ENCODE measurements at places on chromosomes 12 and 14. TPM values are rescaled to one million over a fixed set of nuclear protein-coding genes. Genes with fewer than 3 reads are reported as not detected.

GRCh38 chr14:97077687-97078086 is 280.5 kb downstream of the VRK1 start:
- no peak for DNase-seq

GRCh38 chr12:76236640-76237039 is 111.6 kb downstream of the BBS10 start:
- peak; percentile 33 for DNase-seq

DNA sequence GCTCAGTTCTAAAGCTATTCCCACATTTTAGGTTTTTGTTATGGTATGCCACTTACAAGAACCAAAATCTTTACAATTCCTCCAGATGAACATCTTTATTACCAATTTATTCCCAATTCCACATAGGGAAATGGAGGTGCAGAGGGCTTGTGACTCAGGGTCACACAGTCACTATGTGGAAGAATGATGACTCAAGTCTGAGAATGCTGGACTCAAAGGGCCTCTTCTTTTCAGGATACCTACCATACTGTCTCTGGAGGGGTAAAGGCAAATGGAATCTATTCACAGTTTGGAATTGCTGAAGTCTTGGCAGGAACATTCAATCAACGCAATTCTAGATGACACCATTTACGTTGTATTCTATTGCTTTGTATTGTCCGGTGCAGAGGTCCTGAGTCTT is 48.2 kb upstream of the MANSC4 start:
- DNase-seq, result no peak

- no peak for DNase-seq
Measured at GRCh38 chr12:26373606-26374495, 178.5 kb downstream of the SSPN start.

DNA sequence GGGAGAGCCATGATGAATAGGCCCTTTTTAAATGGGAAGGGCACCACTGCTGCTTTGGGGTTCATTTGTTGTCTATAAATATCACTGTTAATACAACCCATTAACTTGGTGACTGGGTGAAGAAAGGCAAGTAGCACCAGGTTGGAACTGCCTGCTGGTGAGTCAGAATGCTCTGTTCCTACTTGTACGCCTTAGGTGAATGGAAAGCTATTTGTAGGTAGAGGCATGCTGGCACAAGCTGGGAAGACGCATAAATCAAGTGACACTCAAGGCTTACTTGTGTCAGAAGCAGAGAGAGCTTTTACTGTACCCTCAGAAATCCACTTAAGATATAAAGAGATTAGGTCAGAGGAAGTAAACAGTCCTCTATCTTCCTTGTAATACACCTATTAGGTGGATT is 142.5 kb downstream of the TMX1 start:
- no peak for DNase-seq

- no peak for DNase-seq
Measured at GRCh38 chr12:28369483-28369882, 179.2 kb downstream of the CCDC91 start.

- DNase-seq, result no peak
Measured at GRCh38 chr12:11953523-11953922, 117.2 kb upstream of the BCL2L14 start.

DNA sequence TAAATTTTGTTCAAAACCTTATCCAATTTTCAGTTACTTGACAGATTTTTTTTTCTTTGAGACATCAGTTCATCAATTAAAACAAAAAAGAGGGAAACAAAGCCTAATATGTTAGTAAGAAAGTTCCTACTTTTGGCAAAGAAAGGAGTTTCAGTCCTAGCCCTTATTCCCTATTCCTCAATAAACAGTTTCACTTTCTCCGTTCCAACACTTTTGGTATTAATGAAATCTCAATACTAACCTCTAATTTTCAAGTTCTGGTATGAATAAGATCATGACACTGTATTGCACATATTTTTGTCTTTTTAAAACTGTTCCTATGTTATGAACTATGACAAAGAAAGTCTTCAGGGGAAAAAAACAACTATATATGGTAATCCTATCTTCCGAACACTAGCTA is 48.4 kb downstream of the RPS6KA5 start:
- no peak for DNase-seq

DNA sequence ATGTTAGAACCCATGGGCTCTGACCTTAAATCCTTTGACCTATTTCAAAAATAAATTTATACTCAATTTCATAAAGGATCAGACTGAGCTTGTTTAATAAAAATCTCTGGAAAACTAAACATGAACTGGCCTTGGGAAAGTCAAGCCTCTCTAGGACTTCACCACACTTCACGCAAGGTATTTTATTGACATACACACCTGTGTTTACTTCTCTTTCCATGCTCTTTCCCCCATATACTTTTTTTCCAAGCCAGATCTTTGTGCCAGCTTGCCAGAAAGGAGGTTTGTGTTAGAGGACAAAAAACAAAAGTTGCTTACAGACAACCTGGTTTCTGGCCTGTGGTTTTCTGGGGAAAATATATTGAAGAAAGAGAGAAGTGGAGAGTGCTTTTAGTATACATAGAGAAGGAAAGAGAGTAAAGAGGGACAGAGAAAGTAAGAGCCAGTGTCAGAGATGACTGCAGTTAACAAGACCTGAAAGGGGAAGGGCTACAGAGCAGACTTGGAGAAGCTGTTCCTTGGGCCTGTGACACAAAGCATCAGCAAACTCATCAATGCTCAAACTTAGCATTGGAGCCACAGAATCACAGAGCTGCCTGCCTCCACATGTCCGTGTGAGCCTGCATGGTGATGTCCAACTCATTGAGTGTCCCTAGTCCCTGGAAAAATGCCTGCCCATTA is 77.3 kb upstream of the TMTC2 start:
- DNase-seq, result no peak

DNA sequence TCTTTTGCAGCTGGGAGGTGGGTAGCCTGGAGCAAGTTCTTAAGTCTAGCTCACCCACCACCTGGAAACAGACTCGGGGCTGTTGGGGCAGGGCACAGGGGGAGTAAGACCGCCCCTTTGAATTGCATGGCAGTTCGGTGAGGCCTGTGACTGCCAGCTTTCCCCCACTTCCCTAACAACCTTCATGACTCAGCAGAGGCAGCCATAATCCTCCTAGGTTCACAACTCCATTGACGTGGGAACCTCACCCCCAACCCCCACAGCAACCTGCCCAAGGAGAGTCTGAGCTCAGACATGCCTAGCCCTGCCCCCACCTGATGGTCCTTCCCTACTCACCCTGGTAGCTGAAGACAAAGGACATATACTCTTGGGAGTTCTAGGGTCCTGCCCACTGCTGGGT is 87.4 kb downstream of the NELL2 start:
- DNase-seq, result no peak

- DNase-seq, result no peak
Measured at GRCh38 chr12:125159702-125160101, 94.5 kb downstream of the AACS start.

- peak; percentile 35 for DNase-seq
Measured at GRCh38 chr12:100473716-100474150, at the start of gene NR1H4. Gene NR1H4, plus strand, starts transcription at chr12:100473866. Its CDS starts 19,458 bp downstream, at chr12:100493324.

GRCh38 chr12:89883630-89884389 is 175.2 kb upstream of the ATP2B1 start:
- DNase-seq, result peak; percentile 65

DNA sequence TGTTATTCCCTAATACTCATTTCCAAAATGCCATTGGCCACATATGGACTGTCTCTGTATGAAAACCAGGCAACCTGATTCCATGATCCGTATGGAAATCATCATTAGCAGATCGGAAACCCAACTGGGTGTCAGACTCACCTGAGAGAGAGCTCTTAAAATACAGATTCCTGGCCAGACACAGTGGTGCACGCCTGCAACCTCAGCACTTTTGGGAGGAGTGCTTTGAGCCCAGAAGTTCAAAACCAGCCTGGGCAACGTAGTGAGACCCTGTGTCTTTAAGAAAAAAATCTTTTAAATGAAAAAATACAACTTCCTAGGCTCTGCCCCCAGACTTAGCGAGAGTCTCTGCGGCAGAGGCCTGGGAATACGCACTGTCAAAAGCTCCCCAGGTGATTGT is 37.4 kb downstream of the PLXNC1 start:
- DNase-seq, result no peak

DNA sequence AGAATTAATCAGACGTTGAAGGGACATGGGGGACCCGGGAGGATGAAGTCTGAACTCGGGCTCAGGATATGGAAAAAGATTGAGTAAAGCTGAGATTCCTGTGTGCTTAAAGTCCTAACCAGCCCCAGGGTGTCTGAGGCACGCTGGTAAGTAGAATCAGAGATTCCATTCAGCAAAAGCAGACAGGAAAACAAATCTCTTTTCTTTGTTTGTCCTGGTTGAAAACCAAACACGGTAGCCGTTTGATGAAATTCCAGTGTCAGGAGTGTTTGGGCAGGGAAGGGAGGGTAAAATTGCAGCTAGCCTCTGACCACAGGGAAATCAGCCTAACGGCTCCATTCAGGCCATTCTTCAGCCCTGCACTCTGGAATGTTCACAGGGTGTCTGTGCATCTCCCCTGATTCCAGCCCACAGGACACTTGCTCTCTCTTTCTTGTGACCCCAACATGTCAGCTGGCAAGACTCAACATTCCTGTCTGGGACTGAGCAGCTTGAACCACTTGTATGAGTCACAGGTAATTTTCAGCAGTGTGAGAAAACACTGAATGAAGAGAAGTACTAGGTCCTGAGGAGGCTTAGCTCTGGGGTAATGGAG is 31.0 kb downstream of the NINJ2 start:
- DNase-seq, result peak; percentile 68

GRCh38 chr12:570921-571794 is 92.1 kb downstream of the NINJ2 start:
- DNase-seq, result peak; percentile 100

DNA sequence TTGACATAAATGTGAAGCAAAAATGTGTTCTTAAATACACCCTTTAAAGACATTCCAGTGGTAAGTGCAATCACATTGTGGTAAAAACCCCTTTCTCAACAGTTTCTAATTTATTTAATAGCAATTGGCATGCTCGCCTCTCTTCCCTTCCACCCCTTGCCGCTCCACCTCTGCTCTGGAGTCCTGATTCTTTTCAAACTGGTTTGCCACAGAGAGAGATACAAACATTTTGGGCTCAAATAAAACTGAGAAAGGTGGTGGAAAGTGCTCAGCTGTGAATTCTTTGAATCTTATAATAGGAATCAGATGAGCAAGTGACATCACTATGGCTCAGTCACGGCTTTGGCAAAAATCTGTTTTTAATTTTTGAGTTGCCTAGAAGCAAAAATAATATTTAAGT is 993.9 kb downstream of the GALC start:
- no peak for DNase-seq

- DNase-seq, result no peak
Measured at GRCh38 chr14:102630405-102630804, 38.0 kb downstream of the RCOR1 start.

GRCh38 chr14:56798447-56799342 is 11.6 kb downstream of the OTX2 start:
- no peak for DNase-seq

DNA sequence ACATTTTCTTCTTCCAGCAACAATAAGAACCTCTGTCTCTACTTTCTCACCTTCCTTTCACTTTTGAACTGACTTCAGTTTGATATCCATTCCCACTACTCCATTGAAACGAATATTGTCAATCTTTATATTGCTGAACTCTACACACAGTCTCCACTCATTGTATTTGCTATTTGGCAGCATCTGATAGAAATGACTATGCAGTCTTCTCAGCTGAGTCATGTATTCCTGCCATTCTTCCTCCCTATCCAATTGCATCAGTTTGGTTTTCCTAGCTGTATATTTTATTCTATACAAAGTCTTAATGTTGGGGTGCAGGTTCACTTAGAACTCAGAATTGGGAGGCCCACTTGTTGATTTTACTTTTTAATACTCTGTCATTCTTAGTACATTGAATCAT is 107.5 kb upstream of the CPNE8 start:
- no peak for DNase-seq

- DNase-seq, result no peak
Measured at GRCh38 chr12:32788405-32788804, 32.7 kb upstream of the YARS2 start.

GRCh38 chr14:81067156-81067555 is 111.7 kb downstream of the TSHR start:
- no peak for DNase-seq

DNA sequence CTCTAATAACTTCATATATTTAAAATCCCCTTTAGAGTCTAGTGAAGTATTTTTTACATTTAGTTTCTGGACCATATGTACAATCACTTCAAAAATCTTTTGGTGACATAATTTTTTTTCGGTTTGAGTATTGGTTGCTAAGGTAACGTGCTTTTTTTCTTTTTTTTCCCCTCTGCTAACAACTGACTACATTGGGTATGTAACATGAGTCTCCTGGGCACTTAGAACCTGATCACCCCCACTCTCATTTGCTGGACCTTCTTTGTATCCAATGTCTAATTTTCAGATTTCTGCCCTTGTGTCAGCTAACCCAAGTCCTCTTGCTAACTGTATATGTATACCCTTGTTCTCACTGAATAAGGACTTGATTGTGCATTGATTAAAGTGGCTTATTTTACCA is 592.9 kb upstream of the FLRT2 start:
- no peak for DNase-seq

- DNase-seq, result no peak
Measured at GRCh38 chr12:79294590-79294989, 396.2 kb downstream of the PAWR start.

DNA sequence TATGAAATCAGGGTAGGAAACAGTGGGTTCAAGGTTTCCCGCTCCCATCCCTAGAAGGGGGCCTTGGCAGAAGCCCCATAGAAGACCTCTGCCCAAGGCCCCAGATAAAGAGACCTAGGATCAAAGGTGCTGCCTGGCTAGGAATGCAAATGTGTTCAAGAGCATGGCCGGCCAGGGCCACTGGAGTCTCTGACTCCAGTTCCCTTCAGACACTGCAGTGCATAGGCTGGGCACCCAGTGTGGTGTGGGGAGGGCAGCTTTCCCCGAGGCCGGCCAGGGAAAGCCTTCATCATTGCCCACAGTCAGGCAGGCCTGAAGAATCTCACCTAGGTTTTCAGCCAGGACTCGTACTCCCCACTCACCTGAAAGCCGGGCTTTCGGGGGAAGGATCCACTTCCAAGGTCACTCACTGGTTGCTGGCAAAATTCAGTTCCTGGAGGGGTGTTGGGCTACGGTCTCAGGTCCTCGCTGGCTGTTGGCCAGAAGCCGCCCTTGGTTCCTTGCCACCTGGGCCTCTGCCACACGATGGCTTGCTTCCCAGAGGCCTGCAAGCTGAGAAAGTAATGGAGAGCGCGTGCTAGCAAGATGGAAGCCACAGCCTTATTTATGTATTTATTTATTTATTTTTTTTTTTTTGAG is 9.7 kb upstream of the PEBP1 start:
- no peak for DNase-seq

GRCh38 chr12:46064548-46064947 is 74.2 kb upstream of the SCAF11 start:
- no peak for DNase-seq

DAO gene
- total RNA-seq, result not detected

TOMM20L gene
- not detected for total RNA-seq

KRT2 gene
- not detected for total RNA-seq

DEPDC4 gene
- total RNA-seq, result 1.3 TPM

TAS2R30 gene
- not detected for total RNA-seq

FITM1 gene
- 0.79 TPM for total RNA-seq

KLRG1 gene
- 2.1 TPM for total RNA-seq

KCNMB4 gene
- total RNA-seq, result 0.26 TPM

KRT78 gene
- not detected for total RNA-seq

PPP1R1A gene
- total RNA-seq, result not detected

HOXC10 gene
- 19.8 TPM for total RNA-seq

MMP17 gene
- total RNA-seq, result 10.8 TPM

NEUROD4 gene
- not detected for total RNA-seq

MSI1 gene
- total RNA-seq, result not detected

MDGA2 gene
- total RNA-seq, result not detected
